Stimulated activated CD8-positive, alpha-beta memory T cell treated with anti-CD3 and anti-CD28 coated beads, Interleukin-4, amount 100 ng/mL, for 48 hours (primary cell): ENCODE measurements at places on chromosomes 16 and 17.

DNA sequence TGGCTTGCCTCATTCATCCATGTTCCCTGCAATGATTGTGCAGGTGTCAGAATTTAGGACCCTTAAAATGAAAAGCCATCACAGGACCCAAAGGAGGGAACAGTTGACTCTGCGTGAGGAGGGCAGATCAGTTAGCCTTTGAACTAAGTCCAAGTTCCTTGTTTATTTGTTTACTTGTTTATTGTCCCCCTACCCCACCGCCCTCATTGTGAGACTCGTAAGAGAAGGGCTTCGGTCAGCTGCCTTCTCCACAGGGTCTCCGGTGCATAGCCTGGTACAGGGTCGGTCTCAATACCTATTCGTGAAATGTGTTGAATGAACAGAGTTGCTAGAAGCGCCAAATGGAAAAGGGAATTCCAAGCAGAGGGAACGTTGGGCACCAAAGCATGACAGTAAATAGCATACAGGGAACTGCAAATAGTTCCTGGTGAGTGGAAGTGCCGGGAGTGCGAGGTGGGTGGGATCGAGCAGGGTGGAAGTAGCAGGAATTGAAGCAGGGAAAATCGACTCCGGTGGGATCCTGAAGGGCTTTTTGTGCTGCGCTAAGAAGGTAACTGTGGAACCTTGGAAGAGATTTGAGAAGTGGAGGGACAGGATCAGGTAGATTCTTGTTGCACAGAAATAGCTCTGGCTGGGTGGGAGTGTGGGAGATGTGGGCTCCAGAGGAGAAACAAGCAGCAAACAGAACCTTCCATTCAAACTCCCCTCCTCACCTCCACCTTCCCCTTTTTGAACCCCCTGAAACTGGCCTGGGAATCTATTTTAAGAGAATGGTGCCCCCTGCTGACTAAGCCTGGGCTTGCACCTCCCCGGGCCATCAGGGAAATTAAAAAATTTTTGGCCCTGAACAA, 12.7 kb downstream of the SLC35B1 start:
- peak; percentile 91 for DNase-seq

- DNase-seq = no peak
Measured at GRCh38 chr16:19894586-19894985, 9.9 kb upstream of the GPRC5B start.

- peak; percentile 80 for DNase-seq
Measured at GRCh38 chr17:8832711-8833352, 33.7 kb upstream of the MFSD6L start.

DNA sequence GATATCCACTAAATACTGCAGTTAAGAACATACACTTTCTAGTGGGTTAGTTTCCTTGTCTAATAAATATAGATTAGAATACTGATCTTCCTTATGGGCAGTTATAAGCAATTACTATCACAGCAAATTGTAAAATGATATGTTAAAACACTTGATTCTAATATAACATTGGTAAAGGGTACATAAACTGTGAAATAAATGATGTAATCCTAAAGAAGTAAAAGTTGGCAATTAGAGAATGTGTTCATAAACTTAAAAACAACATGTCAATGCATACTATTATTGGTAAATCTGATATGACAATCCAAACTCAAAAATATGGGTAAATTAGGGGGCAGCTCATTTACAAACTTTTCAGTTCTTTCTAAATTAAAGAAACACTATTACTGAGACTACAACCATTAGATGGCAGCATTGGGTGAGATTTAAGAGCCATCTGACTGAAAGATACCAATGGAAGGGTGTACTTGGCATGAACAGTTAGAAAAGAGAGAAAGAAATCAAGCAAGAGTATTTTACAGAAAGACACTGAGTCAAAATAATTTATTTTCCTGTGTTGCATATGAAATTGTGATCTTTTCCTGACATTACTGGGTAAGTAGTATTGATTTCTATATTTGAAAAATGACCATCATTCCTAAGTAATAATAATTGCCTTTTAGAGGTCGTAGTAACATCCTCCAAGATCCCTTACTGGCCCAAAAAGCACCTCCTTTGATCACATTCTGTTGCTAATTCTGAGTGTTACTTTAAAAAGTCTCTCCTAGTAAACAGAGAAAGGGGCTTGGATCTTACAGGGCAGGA, 119.6 kb downstream of the SPAG9 start:
- DNase-seq = no peak

- no peak for DNase-seq
Measured at GRCh38 chr16:88130681-88131080, 179.4 kb downstream of the BANP start.
